ENCODE measurements at places on chromosomes 1 and 21.

- no peak for DNase-seq
Measured at GRCh38 chr1:3541936-3542335, 69.4 kb downstream of the MEGF6 start.

DNA sequence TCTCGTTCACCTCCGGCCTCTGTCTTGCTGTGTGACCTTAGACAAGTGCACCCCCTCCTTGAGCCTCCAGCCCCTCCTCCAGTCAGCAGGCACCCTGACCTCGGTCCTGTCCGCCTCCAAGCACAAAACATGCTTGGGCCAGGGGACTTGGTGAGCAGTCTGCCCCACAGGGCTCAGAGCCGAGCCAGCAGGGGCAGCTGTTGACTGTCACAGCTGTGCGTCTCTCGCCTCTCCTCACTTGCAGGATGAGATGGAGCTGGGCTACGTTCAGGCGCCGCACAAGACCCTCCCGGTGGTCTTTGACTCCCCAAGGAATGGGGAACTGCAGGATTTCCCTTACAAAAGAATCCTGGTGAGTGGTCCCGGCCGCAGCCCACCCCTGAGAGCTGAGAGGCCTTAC, 24.2 kb downstream of the PADI3 start:
- no peak for DNase-seq

GRCh38 chr1:93331412-93331811, 14.3 kb upstream of the DR1 start:
- DNase-seq: no peak

GRCh38 chr1:112909847-112910246, 46.1 kb downstream of the SLC16A1 start:
- DNase-seq: no peak

DNA sequence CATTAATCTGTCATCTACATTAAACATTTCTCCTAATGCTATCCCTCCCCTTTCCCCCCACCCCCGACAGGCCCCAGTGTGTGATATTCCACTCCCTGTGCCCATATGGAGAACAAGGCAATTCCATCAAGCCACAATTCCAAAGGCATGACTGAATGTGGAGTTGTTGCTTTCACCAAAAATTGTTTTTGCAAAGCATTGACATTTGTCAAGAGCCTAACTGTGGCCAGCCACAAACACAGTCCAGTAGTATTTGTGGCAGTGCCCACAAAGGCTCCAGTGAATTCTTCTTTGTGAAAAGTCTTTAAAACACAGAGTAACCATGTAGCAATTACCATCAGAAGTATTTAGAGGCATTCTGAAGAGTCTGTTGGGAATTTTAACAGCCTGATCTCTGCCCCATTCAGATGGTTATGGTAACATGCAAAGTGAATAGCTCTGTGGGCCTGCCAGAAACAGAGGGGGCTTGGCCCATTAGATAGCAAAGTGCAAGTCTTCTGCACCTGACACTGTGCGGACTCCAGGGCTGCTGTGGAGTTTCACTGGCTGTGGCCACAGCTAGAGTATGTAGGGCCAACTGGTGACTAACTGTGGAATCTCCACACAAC, 11.6 kb upstream of the LRRC53 start:
- no peak for DNase-seq
